Gastrocnemius medialis (tissue), 4 donors: ENCODE measurements at places on chromosomes 13 and 19. TPM values are rescaled to one million over a fixed set of nuclear protein-coding genes. Genes with fewer than 3 reads are reported as not detected.

- peak; percentile 38 for DNase-seq
Observed at GRCh38 chr19:4575267-4576015, 16.0 kb upstream of the SEMA6B start.

DNA sequence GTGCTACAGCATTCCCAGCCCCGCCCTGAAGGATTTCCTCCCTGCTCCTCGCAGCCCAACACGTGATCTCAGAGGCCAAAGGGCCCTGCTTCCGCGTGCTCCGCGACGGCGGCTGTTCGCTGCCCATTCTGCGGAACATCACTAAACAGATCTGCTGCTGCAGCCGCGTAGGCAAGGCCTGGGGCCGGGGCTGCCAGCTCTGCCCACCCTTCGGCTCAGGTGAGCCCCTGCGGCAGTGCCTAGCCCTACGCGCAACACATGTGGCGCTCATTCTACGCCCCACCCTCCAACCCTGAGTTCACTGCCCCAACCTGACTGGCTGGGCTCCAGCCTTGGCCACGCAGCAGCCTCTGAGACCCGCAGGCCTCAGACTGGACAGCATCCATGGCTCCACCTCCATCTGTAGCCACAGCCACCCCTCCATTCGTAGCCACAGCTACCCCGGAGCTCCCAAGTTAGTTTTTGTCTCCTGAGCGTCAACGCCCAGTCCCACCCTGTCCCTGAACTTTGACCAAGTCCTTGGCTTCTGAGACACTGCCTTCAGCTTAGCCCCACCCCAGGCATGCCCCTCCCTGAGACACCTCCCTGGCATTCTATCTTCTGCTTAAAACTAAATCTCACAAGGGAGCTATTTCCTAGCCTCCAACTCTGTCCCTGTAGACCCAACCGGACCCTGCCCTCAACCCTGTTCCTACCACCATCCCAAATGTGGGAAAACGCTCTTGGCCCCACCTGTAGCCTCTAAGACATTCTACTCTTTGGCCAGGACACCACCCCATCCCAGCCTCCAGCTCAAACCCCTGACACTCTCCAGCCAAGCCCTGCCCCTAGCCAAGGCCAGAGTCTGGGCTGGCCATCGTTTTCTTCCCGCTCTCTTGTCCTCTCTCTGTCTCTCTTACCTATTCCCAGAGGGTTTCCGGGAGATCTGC, 6.4 kb downstream of the LTBP4 start:
- DNase-seq, result no peak

- no peak for DNase-seq
Observed at GRCh38 chr19:41703602-41704293, 4.7 kb upstream of the CEACAM5 start.

- DNase-seq, result no peak
Observed at GRCh38 chr19:12112701-12113100, 27.4 kb downstream of the ZNF20 start.

DNA sequence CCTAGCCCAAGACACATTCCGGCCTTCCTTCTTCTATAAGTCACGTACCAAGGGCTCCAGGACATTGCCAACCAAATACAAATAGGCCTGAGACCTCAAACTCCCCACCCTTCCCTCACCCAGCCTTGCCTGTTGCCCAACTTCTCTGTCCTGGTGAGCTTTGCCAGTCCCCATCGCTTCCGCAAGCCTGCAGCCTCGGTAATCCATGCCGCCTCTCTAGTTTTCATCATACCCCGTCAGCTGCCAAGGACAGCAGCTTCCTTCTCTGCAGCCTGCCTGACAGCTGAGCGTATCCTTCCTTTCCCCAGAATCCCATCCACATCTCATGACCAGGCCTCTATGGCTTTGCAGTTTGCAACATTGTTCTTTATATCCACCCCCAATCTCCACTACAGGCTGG, 36.6 kb upstream of the POMP start:
- peak; percentile 34 for DNase-seq

DNA sequence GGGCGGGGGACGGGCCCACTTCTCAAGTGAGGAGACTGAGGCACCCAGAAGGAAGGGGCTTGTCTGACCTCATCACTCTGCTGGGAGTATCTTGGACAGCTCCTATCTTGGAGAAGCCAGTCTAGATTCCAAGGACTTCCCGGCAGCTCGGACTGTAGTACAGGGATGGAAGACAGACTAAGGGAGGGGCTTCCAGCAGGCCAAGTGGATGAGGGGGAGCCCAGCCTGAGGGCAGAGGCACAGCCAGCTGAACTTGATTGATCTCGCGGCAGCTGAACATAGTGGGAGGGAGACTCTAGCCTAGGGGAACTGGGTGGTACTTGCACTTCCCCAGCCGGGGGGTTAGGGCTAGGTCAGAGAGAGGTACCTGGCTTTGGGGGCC, 711 bp downstream of the CILP2 start:
- DNase-seq, result no peak

ZNF552 gene
- 2.1 TPM for total RNA-seq

DNA sequence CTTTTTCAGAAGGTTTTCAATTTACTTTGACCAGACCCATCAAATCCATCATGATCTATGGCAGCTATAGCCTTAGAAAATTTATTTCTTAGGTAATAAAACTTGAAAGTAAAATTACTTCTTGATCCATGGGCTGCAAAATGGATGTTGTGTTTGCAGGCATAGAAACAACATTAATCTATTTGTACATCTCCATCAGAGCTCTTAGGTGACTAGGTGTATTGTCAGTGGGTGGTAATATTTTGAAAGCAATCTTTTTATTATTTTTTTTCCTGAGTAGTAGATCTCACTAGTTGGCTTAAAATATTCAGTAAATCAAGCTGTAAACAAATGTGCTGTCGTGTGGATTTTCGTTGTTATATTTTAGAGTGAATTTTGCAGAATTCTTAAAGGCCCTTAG, 710.0 kb downstream of the SLITRK6 start:
- no peak for DNase-seq

DNA sequence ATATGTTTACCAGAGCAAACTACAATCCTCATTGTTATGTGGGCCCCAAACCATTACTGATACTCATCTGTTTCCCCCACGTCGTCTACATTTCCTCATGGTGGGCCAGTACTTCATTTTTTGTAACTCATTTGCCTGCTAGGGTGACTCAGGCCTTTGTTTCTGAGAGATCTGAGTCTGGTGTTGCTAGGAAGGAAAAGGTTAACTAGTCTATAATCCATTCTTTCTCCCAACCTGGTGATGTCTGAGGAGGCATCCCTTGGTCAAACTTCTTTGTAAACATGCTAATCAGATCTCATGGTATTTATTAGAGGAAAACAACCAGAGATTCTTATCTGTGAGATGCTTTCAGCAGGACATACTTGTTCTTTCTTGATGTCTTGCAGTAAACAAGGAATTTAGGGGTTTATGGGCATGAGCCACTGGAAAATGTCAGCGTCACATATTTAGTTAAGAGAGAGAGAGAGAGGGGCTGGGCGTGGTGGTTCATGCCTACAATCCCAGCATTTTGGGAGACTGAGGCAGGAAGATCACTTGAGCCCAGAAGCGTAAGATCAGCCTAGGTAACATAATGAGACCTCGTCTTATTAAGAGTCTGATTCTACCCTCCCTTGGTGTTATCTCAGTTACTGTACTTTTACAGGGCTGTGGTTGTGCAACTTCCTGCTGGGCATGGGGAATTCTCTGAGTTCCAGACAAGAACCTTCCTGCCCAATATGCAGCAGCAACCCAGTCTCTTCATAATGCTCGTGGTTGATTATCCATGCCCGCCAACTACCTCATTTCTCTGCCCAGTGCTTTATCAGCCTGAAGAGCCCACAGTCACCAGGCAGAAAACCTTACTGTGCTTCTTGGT, 9.7 kb upstream of the DPRX start:
- DNase-seq, result no peak
